ENCODE measurements at places on chromosomes 7 and 10.
A peak's percentile ranks its signal among the peaks of the same experiment; 100 is the strongest.

GRCh38 chr10:133328358-133329343 lies 8.0 kb downstream of the CALY start:
- DNase-seq: no peak

- DNase-seq: no peak
Observed at GRCh38 chr7:158439035-158439434, 148.6 kb downstream of the PTPRN2 start.

- peak; percentile 74 for DNase-seq
Observed at GRCh38 chr10:110354322-110354766, 49.6 kb upstream of the SMNDC1 start.

- no peak for DNase-seq
Observed at GRCh38 chr10:82736305-82736704, 861.3 kb downstream of the NRG3 start.

DNA sequence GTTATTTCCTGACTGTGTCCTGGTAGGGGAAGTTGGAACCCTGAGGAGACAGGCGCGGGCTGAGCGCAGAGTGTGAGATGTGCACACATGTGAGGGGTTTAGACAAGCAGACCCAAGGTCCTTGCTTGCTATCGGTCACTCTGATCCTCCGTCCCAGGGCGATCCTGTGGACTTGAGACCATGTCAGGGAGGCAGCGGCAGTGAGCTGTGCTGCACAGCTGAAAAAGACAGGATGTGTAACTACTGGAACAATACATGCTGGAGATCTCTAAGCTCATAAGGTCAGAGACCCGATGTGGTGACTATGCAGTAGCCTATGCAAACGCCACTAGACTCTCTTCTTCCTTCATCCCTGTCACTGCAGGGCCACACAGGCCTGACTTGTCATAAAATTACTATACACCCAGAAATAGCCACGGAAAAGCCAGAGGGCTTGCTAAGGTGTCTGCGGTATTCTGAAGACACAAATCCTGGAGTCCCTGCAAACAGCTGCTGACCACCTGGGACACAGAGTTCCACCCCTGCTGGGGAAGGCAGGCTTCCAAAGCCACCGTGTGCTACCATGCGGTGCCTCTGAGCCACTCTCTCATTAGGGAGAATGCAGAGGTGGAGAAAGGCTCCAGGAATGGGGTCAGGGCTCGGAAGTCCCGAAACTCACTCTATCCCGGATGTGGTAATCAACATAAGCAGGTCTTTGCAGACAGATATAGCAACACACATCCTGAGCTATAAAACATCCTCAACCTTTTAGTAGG lies 91.1 kb upstream of the DDC start:
- no peak for DNase-seq

All from CD14-positive monocyte (primary cell).